Mucosa of descending colon (tissue), 3 donors: ENCODE measurements at places on chromosomes 1 and 21. TPM values are rescaled to one million over a fixed set of nuclear protein-coding genes. Genes with fewer than 3 reads are reported as not detected.
A peak's percentile ranks its signal among the peaks of the same experiment; 100 is the strongest.

TSPAN2 gene
- 4.3 TPM for total RNA-seq

SPATA46 gene
- total RNA-seq = not detected

LRRC7 gene
- 1.2 TPM for total RNA-seq

RHCE gene
- not detected for total RNA-seq

ILDR2 gene
- total RNA-seq = 0.46 TPM

ERG gene
- total RNA-seq = 4.0 TPM

WNT3A gene
- total RNA-seq = not detected

DNA sequence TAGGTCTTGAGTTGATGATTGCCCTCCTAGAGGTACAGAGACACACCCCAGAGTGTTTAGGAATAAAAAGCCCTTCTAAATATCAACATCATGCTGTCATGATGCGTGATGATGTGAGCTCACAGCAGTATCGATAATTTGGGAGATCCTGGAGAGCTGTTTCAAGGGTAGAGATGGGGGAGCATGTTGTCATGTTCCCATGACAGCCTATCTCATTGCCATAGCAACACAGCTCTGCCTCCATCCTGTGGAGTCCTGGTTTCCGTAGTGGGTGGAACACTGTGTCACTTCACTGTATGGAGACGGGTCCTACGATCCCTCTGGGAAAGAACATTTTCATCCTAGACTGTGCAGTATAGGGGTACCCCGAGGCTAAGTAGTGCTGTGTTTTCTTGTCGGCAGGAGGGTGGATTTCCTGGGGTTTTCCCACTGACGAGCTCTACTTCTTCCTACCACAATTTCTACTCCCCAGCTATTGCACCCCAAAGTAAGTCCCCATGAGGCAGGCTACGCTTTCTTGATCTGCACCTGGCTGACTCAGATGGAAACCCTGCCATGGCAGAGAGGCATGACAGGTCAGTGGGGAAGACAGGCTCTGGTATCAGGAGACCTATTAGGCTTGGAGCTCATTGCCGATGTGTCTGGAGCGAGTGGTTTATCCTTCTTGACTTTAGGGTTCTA lies 7.2 kb downstream of the KISS1 start:
- no peak for DNase-seq

GRCh38 chr1:30374400-30375070 lies 348.9 kb downstream of the MATN1 start:
- DNase-seq = no peak

GRCh38 chr1:49686107-49686506 lies 337.6 kb downstream of the AGBL4 start:
- DNase-seq = no peak

GRCh38 chr1:109290998-109291397 lies 8.1 kb upstream of the PSRC1 start:
- DNase-seq = no peak

GRCh38 chr1:156655904-156656516 lies 14.1 kb downstream of the BCAN start:
- no peak for DNase-seq

DNA sequence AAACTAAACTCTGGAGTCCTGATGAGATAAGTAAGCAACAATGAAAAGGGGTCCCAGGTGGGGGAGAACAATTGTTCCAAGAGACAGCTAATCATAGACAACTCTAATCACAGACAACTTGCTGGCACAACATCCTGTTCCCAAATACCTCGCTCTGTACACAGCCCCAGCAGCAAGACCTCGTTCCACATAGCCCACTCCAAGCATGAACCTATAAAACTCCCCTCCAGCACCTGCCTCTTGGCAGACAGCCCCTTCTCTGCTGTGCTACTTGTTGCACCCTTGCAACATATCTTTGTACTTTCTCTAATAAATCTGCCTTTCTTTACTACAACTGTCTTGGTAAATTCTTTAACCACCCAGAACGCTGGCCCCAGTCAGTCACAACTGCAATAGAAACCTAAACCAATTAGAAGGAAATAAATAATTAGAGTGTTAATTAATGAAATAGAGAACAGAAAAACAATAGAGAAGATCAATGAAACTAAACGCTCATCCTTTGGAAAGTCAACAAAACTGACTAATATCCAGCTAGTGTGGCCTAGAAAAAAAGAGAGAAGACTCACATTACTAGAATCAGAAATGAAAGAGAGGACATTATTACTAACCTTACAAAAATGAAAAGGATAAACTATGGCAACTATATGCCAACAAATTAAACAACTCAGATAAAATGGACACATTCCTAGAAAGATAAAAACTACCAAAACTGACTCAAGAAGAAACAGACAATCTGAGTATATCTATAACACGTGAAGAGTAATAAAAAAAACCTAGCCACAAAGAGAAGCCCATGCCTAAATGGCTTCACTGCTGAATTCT lies 36.1 kb downstream of the LRRC40 start:
- DNase-seq = no peak

DNA sequence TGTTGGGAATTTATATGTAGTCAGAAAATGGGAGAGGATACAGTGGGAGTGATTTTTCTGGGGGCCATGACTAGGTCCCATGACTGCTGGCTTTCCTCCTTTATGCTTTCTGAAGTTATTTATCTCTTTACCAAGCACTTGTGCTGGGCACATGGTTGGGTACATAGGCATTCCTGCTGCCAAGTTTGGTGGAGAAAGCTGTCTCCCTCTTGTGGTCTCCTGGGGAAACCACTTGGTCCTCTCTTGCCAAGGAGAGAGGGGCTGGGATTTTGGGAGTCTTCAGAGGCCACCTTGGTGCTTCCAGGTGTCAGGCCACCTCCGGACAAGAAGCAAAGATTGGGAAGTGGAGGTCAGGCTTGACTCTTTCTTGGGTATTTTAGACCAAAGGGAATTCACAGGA lies 120.2 kb upstream of the KCNE2 start:
- DNase-seq = no peak

GRCh38 chr1:108718927-108719655 lies 6.4 kb downstream of the FNDC7 start:
- DNase-seq = no peak

DNA sequence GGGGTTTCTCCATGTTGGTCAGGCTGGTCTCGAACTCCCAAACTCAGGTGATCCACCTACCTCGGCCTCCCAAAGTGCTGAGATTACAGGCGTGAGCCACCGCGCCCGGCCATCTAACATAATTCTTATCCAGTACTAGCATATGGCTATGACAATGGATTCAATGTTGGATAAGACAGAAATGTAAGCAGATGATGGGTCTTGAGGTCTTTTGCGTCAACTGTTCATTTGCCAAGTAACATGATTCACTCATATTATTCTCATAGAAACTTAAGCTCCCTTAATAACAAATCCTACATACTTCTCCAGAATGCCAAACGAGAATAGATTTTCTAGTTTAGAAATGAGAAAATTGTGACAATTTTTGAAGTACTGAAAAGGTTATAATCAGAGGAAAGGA lies 170.3 kb downstream of the RGS7 start:
- DNase-seq = no peak

DNA sequence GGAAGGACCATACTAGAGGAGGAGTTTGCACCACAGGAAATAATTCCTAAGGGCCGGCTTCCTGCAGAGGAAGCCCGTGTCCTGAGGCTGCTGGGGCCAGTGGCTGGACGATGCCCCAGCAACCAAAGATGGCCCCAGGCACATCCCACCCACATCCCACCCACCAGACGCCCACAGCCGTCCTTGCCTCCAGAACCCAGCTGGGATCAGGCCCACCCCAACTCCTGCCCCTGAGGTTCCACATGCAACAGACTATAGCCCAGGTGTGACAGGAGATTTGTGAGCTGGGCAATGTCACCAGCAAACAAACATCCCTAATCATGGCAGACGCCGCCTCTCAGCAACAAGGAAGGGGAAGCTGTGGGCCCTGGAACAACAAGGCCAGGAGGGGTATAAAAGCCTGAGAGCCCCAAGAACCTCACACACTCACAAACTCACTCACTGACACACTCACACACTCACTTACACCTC lies at the start of gene KRTAP10-9:
KRTAP10-9 (plus strand) TSS at position 421 of the 471 bp plus-strand sequence. CDS start 79 bp downstream, outside the sequence.
- DNase-seq = no peak

- no peak for DNase-seq
Observed at GRCh38 chr1:226424221-226425003, 16.5 kb upstream of the PARP1 start.

GRCh38 chr1:78060857-78061563 lies 15.2 kb downstream of the GIPC2 start:
- DNase-seq = no peak

DNA sequence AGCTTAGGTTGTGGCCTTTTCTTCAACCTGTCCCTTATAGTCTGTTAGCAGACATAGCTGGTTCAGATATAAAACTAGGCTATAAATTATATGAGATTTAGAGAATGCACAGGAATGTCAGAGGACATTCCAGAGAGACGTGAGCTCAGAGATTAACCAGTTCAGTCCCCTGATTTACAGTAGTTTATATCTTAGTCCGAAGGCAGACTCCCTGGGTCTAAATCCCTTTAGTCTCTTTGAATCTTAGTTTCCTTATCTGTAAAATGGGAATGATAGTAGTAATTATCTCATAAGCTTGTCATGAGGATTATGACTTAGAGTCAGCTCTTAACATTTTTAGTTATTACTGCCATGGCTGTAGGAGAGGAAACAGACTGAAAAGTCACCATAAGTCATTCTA lies 45.5 kb upstream of the PLXNA2 start:
- no peak for DNase-seq

DNA sequence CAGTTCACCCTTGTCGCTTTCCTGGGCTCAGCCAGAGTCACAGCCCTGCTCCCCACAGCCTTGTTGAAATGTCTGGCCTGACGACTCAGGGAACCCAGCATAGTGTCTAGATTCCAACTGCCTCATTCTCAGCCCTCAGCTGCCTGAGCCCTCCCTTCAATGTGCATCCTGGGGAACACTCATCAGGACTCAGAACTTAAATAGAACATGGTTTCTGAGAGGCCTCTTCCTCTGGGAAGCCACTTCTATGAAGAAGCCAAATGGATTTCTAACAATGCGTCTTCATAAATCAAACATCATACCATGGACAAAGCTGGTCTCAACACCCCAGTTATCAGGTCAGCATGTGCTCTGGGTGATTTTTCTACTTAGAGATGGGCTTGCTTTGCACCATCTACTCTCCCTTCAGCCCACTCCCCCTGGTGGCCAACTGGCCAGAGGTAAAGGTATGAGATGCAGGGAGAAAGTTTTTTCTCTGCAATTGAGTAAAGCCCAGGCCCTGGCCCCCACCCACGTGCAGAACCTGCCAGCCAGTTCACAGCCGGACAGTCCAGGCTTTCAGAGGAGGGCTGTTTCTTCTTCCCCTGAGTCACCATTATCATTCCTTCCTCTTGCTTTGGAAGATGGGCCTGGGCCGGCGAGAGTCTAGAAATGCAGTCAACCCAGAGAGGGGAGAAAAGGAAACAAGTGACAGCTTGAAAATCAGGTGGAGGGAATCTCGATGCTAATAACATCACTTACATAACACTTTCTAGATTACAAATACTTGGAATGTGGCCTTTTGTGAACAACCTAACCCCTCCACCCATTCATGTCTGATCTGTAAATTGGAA lies 32.1 kb downstream of the CD244 start:
- peak; percentile 90 for DNase-seq

DNA sequence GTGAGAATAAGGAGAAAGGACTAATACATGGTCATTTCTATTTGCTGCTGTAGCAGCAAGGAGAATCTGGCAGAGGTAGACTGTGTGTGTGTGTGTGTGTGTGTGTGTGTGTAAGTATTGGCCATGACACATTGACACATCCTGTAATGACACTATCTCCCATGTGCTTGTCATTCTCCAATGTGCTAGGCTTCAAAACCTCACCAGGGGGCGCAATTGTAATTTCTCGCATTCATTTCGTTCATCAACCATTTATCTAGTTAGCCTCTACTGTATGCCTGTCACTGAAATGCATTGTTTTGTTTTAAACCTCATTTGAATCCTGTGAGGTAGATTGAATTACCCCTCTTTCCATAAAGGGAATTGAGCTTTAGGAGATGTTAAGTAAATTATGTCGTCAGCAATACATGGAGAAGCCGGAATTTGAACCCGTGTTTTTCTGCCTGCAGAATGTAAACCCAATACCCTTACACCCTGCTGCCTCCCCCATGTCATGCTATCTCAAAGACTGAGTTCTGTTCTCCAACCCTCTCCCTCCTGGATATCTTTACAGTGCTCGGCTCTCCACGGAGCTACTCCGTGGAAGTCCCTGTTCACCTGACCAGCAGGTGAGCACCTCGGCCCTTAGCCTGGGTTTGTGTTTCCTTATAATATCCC lies 100.8 kb downstream of the UCK2 start:
- no peak for DNase-seq

DNA sequence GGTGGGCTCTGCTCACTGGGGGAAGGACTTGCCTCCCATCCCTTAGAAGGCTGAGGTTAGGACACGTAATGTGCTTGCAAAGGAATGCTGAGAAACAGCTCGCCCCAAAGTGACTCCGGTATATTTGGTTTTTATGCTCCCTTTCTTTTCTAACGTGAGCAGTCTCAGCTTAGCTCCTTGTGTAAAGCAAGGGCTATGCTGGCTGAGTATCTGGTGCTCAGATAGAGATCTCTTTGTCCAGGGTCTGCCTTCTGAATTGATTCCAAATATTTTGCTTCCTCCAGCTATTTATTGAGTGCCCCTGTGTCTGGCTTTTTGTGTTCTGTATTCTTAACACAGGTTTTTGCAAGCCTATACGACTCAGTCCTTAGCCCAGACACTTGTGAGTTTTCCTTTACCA lies 94.5 kb upstream of the ARTN start:
- DNase-seq = no peak

GRCh38 chr1:21291964-21292363 lies 1.7 kb upstream of the ECE1 start:
- no peak for DNase-seq
